ENCODE measurements at places on chromosomes 13 and 19. TPM values are rescaled to one million over a fixed set of nuclear protein-coding genes. Genes with fewer than 3 reads are reported as not detected.

The PIP5K1C gene
- 35.6 TPM for total RNA-seq

The KLK14 gene
- total RNA-seq: 0.22 TPM

The PLA2G4C gene
- total RNA-seq: 16.5 TPM

- H3K4me1 ChIP-seq: no peaks in the 10 kb centered on the region
Measured at GRCh38 chr19:7748756-7749155, 1.4 kb upstream of the CD209 start.

DNA sequence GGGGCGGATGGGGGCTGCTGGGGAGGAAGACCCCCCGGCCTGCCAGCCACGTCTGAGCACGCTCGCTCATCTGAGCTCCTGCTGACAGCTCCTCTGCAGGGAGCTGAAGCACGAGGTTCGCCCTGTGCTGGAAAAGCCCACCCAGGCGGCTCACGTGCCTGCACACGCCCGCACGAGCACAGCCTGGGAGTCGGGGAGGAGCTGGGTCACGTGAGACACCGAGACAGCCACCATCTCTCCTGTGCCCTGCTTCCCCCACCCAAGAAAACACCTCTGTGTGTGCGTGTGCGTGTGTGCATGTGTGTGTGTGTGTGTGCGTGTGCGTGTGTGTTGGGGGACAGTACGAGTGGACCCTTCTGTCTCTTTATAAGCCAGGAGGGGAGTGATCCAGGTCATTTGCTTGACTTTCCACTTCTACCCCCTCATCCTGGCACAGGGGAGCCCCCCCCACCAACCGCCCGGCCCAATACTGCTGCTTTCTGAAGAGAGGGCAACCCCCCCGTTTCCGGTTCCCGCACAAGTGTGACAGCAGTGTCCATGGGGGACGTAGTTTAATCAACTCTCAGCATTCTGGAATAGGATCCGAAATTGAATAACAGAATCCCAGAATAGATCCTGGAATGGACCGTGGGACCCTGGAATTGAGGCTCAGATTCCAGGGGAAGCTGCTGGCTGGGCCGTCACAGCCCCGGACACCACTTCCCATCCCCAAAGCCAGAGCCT lies 42.5 kb downstream of the CELF5 start:
- H3K4me3 ChIP-seq: no peak overlapping the region
- H3K4me1 ChIP-seq: no peaks in the 10 kb centered on the region
- no peak overlapping the region for H3K27ac ChIP-seq
- no peaks in the 10 kb centered on the region for H3K36me3 ChIP-seq
- H3K27me3 ChIP-seq: peaks cover 3% of the 10 kb centered on the region

DNA sequence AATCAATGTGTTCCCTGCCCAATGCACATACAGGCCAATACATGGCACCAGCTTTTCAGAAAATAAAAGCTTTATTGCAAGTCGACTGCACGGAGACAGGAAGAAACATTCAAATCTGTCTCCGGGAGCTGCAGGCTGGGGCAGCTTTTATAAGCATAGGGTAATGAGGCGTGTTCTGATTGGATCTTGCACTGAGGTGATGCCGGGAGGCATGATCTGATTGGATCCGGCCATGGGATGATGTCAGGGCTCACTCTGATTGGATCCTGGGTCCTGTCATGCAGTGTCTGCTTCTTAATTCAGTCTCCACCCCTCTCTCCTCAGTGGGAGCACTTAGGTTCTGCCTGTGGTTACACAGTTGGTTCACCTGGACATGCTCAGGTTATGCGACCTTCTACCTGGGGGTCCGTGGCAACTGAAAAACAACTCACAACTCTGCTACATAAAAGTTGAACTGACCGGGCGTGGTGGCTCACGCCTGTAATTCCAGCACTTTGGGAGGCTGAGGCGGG lies 11.8 kb upstream of the FBN3 start:
- no peak for DNase-seq
- H3K27ac ChIP-seq: no peak overlapping the region
- no peaks in the 10 kb centered on the region for H3K27me3 ChIP-seq
- H3K4me3 ChIP-seq: no peak overlapping the region
- no peaks in the 10 kb centered on the region for H3K36me3 ChIP-seq

DNA sequence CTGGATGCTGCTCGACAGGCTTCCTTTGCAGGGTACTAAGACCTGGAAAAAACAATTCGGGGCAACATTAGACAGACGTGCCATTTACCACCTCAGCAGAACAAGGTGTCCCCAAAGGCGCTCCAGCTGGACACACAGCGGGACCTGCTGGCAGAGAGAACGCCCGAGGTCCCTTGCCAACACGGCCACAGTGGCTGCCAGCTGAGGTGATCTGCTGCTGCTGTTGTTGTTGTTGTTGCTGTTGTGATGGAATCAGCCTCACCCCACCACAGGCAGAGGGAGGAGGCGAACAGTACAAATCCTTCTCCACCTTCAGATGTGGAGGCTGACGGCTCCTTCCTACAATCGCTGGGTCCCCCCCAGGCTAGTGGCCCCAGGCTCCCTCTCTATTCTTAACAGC lies 25.2 kb downstream of the ANKRD27 start:
- no peaks in the 10 kb centered on the region for H3K4me1 ChIP-seq
- no peak overlapping the region for H3K4me3 ChIP-seq
- no peak overlapping the region for H3K27ac ChIP-seq
